ENCODE measurements at places on chromosomes 5 and 9.

GRCh38 chr9:20566401-20566800 lies 55.9 kb downstream of the MLLT3 start:
- no peak for DNase-seq

- DNase-seq, result peak; percentile 26
These were observed 20.5 kb downstream of the EQTN start for GRCh38 chr9:27276193-27277030.

GRCh38 chr5:58925627-58926540 lies 343.0 kb downstream of the RAB3C start:
- no peak for DNase-seq

GRCh38 chr5:58937031-58937681 lies 354.3 kb downstream of the RAB3C start:
- DNase-seq, result no peak

- DNase-seq, result no peak
These were observed 116.0 kb downstream of the GOLPH3 start for GRCh38 chr5:32058101-32058500.

GRCh38 chr9:116940614-116941215 lies 253.6 kb downstream of the TRIM32 start:
- no peak for DNase-seq

DNA sequence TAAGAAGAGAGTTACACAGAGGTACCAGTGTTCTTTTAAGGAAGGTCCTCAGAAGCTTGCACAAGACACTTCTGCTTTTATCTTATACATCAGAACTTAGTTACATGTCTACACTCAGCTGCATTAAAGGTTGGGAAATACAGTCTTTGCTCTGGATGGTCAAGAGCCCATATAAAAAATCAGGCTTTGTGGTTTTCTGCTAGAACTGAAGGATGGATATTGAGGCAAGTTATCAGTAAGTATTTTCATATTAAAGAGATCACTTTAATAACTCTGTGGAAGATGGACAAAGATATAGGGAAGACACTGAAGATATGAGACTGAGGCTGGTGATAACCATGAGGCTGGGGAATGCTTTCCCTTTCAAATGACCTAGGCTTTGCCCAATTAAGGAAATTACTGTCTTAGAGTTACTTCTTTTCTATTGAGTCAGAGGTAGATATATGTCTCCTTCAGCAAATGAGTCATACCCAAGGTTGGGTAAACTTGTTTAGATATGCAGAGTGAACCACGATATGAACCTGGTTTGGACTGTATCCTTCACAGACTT lies 87.0 kb upstream of the TNC start:
- no peak for DNase-seq

- DNase-seq, result no peak
These were observed 194.8 kb downstream of the FBXL7 start for GRCh38 chr5:15694696-15695214.

- no peak for DNase-seq
These were observed 16.1 kb downstream of the PDLIM4 start for GRCh38 chr5:132273631-132274030.

DNA sequence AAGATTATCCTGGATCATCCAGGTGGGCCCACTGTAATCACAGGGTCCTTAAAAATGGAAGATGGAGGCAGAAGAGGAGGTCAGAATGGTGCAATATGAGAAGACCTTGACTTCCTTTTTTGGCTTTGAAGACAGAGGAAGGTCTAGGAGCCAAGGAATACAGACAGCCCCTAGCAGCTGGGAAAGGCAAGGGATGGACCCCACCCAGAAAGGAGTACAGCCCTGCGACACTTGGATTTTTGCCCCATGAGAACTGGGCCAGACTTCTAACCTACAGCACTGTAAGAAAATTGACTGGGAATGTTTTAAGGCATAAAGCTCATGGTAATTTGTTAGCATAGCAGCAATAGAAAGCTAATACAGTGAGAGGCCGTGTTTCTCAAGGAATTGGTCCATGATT lies 66.9 kb upstream of the LRRTM2 start:
- no peak for DNase-seq

DNA sequence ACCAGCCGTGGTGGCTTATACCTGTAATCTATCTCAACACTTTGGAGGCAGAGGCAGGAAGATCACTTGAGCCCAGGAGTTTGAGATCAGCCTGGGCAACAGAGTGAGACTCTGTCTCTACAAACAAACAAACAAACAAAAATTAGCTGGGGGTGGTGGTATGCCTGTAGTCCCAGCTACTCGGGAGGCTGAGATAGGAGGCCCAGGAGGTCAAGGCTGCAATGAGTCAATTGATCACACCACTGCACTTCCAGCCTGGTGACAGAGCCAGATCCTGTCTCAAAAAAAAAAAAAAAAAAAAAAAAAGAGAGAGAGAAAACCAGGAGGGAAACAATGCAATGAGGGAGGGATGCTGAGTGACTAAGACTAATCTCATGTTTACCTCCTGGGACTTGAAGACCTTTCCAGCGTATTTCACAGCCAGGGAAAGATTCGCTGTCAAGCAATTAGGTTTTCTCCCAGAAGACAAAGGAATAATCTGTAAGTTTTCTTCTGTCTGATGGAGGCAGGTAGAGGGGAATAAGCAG lies 51.1 kb upstream of the MIER3 start:
- no peak for DNase-seq

DNA sequence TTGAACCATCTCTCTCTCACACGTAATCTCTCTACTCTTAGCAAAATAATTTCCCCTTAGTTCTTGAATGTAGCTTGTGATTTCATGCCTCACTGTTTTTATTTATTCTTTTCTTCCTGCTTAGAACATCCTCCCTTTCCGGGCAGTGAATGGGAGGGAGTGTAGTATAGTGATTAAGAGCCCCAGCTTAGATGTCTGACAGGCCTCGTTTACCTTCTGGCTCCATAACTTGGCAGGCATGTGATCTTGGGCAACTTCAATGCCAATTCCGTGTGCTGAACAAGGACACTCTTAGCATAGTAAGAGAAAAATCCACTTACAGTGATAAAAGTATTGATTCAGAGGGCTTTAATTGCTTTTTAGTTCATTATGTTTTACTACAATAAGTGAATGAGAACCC lies 96.3 kb upstream of the TNPO1 start:
- DNase-seq, result no peak

DNA sequence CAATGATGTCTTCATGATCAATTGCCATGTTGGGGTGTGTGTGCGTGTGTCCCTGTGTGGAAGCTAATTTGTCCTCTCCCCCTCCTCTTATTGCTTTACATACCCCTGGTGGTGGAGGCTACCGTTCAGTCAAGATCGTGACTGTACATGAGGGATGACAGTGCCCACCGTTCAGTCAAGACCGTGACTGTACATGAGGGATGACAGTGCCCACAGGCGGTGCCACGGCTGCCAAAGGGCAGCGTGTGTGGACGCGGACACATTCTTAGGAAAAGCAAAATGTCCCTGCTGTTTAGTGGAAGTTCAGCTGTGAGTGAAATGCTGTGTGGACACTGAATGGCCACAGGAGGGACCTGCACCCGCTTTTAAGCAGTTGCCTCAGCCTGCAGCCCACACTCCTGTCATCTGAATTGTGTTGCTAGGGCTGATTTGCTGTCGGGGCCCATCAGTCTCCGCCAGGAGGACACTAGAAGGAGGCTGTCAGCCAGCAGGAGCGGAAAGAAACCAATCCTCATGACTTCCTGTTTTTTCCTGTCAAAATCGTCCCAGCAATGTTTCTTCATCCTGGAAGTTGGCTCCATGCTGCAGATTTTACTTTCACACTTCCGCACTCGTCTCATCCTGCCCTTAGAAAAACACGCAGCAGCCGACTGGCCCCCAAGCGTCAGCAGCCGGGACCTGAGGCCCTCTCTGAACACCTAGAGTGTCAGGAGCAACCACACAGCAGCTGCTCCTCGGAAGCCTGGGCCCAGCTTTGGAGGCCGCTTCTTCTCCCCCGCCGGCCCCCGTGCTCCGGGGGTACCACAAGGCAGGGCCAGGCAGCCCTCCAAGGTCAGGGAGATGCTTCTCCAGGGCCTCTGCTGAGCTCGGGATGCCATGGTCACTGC lies 9.1 kb downstream of the OR2V1 start:
- DNase-seq, result no peak

Data from colonic mucosa (tissue), 4 donors.